Activated gamma-delta T cell treated with Interleukin-2 at 50 U/mL for 16 hours (primary cell): ENCODE measurements at places on chromosomes 13 and 19.

GRCh38 chr13:94709001-94709834 lies 3.1 kb downstream of the SOX21 start:
- DNase-seq: no peak

- no peak for DNase-seq
Observed at GRCh38 chr13:44046428-44046827, 166.7 kb downstream of the LACC1 start.

GRCh38 chr13:103730407-103730806 lies 664.2 kb upstream of the SLC10A2 start:
- no peak for DNase-seq

GRCh38 chr13:32191452-32191998 lies 123.6 kb downstream of the ZAR1L start:
- no peak for DNase-seq

DNA sequence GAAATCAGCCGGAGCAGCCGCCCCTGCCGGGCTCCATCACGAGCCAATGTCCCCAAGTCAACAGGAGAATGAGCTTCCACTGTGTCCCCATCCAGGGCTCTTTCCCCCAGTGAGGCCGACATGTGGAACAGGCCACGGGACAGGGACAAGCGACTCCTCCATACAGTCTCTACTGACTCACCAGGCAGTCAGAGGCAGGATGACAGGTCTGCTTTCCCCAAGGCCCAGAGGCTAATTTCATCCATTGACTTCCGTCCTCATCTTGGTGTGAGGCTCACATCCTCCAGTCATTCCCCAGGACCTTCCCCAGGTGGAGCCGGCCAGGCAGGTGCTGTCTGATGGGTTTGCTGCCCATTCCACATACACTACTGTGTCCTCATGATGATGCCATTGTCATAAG lies 3.5 kb downstream of the CEACAM6 start:
- no peak for DNase-seq

DNA sequence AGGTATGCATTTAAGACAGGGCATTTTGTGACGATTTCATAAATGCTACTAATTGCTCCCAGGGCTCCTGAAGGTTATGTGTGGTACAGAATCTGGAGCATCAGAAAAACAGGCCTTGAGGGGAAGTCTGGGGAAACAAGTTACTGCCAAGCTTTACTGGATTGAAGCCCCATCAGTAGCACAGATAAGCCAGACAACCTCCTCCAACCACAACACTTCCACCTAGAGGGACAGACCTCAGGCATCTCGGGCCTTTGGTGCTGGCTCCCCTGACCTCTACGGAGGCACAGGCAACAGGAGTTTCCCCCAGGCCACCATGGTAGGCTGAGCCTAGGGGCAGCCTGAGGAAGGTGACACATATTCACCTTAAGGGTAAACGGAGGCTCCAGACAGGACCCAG lies 54.1 kb downstream of the ABCC4 start:
- DNase-seq: no peak

- DNase-seq: no peak
Observed at GRCh38 chr13:93976528-93976927, 503.0 kb downstream of the DCT start.

DNA sequence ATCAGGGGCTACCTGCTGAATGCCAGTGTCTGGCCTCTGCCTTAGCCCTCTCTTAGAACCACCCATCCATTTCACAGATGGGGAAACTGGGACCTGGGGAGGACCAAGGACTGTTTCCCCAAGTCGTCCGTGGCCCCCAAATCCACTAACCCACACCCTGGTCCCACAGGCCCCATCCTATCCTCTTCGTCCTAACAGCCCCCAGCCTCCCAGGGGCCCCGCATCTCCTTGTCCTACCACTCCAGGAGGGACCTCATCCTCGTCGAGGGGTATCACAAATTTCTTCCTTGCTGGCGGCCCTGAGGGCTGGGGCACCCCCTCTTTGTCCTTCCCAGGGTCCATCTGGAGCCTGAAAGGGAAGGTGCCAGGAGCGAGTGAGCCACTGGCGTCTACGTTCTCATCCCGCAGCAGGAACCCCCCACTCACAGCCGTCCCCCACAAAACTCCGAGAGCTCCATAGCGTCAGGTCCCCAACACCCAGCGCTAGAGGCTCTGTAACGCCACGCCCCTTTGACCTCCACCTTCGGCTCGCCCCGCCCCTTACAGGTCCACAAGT lies 606 bp downstream of the ERCC1 start:
- no peak for DNase-seq

GRCh38 chr19:38514812-38515633 lies 81.5 kb downstream of the RYR1 start:
- DNase-seq: peak; percentile 74

GRCh38 chr19:32313569-32314265 lies 31.7 kb upstream of the ZNF507 start:
- DNase-seq: no peak

DNA sequence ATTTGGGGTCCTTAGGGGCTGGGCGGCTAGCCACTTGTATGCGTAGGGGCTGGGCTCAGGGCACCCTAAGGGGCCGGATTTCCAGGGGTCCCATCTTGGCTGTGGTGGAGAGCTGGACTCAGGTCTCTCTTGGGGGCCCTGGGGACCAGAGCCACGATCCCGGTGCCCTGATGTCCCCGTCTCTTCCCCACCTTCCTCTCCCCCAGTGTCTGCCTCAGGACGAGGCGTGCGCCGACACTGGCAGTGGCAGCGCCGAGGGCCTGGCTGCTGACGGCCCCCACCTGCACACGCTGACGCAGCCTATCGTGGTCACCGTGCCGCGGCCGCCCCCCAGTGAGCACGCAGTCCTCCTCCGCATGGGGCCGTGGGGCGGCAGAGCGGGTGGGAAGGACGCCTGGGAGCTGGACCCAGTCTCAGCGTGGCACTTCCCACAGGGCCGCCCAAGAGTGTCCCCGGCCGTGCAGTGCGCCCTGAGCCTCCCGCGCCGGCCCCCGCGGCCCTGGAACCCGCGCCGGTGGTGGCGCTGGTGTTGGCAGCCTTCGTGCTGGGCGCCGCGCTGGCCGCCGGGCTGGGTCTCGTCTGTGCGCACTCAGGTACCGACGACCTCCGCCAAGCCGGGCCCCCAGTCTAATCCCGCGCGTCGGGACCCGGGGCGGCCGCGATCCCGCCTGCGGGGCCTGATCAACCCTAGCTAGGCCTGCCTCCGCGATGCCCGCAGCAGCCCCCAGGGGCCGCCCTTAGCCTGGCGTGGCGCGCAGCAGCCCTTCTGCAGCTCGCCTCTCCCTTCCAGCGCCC lies 2.7 kb upstream of the SNAPC2 start:
- DNase-seq: peak; percentile 50

GRCh38 chr13:110644892-110645521 lies 29.7 kb downstream of the NAXD start:
- DNase-seq: peak; percentile 23

DNA sequence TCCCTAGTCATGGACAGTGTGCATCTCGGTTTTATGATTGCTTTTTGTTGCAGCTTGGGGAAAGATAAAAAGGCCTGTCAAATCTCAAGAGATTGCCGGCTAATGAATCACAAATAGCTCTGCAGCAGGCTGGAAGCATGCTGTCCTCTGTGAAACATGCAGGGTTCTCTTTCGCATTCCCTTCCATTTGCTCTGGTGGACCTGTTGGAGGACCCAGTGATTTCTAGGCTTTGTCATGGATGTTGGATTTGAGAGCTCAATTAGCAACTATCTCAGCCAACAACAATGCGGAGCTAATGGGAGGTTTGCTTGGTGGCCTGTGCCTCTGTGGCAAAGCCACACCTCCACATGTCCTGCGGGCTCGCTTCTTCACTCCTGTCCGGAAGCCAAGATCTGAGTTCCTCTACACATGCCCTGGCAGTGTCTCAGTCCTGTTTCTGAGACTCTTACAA lies 418.1 kb upstream of the ARGLU1 start:
- no peak for DNase-seq

- no peak for DNase-seq
Observed at GRCh38 chr13:57633141-57633949, 1.8 kb downstream of the PCDH17 start.

DNA sequence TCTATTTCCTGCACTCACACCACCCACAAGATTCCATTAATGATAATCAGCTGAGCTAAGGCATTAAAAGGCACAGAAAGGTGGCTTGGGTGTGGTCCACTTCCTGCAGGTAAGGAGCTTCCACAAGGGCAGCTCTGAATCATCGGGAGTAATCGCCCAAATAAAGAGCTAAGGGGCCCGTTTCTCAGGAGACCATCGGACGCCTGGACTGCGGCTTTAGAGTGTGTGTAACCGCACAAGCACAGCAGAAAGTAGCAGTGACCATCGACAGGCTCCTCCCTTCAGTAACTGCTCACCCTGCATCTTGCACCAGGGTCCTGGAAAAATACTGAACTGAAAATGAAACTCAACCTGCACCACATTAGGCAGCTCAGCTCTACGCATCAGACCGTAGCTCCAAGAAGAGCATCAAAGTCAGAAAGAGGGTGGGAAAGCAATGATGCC lies 6.0 kb downstream of the STK24 start:
- no peak for DNase-seq

GRCh38 chr19:52667972-52668371 lies 29.8 kb upstream of the ZNF83 start:
- DNase-seq: no peak

- no peak for DNase-seq
Observed at GRCh38 chr19:53008061-53008778, 5.5 kb upstream of the ERVV-1 start.

DNA sequence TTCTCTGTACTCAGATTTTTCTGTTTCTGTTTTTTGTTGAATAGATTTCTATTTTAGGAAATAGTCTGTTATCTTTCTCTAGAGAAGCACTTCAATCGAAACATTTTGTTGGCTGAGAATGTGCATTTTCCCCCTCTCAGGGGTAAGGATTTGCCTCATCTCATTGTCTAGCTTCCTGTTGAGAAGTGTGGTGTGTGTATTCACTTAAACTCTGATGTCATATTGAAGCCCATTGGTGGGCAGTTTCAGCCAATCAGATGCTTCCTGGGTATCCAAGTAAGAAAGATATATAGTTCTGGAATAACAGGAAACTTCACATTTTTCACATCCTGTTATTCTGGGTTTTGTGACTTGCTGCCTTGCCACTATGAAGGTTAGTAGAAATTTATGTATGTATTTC lies 87.6 kb downstream of the ARHGEF7 start:
- DNase-seq: no peak

DNA sequence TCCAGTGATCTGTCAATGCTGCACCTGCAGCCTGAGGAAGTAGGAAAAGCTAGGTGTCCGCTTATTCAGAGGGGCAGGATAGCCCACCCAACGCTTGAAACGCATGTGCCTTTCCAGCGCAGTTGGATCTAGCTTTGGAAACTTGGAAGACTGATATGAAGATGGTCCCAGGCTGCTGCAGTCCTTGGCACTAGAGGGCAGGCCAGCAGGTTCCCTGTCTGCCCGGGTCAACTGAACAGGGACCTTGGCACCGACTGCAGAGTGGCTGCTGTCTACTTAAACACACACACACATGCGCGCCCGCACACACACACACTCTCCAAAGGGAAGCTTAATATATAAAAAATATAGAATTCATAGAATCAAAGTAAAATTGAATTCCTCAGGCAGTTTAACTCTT lies 100.0 kb downstream of the TSHZ3 start:
- no peak for DNase-seq

GRCh38 chr19:17951157-17951989 lies 15.5 kb upstream of the KCNN1 start:
- no peak for DNase-seq

DNA sequence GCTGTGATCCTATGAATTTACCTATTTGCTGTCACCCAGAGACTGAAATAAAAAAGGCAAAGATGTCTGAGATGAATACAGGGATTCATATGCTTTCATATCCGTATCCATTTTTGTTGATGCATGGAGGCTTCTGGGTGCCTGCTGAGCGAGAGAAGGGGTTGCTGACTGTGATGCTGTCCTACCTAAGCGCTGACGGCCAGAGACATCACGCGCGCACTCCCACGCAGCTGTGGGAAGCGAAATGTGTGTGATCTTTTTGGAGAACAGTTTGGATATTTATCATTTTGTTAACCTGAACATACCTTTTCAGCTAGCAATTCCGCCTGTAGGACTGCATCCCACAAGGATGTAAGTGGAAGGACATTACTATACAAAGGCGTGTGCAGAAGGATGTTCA lies 23.9 kb downstream of the TSHZ3 start:
- DNase-seq: no peak

DNA sequence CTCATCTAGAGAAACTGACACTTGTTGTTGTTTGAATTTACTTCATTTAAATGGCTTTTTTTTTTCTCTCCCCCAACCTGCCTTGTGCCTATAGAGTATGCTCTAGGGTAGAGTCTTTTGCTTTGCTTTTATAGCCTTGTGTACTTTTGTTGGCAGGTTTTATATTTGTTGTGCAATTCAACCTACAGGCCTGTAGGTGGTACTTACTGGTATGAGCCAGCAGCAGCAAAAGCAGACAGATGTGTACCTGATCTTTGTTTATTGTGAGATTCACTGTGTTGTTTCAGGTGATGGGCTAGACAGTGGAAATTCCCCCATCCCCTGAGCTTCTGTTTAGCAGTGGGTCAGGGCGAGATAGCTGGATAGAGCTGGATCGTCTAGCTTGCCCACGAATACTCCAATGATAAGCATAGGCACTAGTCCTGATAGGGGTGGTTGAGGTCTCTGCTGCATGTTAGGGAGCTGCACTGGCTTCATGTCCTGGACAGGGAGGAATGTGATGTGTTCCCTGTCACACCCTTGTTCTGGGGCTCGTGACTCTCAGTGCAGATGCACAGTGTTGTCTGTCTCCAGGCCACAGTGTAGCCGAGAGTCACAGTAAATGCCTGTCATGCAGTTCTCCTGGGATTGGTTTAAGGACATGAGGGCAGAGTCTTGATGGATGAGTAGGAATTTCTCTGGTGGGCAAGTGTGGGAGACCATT lies 21.3 kb downstream of the DNAJC3 start:
- DNase-seq: no peak

DNA sequence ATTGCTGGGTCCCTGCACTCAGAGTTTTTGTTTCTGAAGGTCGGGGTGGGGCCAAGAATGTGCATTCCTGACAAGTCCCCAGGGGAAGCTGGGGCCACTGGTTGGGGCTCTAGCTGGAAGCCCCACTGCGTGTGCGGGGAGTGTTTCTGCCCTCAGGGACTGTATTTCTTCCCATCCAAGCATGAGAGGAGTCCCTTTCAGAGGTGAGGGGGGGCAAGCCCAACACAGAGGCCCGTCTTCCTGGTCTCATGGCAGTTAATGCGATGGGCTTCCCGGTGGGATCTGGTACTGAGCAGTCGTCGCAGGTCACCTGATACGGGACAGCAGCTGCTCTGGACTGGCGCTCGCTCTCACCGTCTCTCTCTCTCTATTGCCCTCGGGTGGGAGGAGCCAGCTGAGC lies 50.4 kb downstream of the GPR12 start:
- DNase-seq: no peak

GRCh38 chr13:93226623-93227279 lies at the start of gene GPC6:
TSS of gene GPC6 (plus strand) at chr13:93226807.
- no peak for DNase-seq

- no peak for DNase-seq
Observed at GRCh38 chr19:10763411-10763810, 45.5 kb downstream of the DNM2 start.
